ENCODE measurements at places on chromosomes 12 and 14.

- DNase-seq = no peak
Observed at GRCh38 chr12:108232565-108232964, 103.5 kb downstream of the WSCD2 start.

DNA sequence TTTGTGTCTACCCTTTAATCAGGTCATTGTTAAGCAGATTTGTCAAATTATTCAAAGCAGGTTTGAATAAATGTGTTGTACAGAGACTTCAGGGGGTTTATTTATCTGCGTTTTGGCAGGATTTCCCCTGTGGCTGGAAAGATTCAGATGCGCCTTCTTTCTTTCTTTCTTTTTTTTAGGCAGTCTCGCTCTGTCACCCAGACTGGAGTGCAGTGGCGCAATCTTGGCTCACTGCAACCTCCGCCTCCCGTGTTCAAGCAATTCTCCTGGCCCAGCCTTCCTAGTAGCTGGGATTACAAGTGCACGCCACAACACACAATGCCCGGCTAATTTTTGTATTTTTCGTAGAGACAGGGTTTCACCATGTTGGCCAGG is 6.3 kb upstream of the NANOGNB start:
- no peak for DNase-seq

DNA sequence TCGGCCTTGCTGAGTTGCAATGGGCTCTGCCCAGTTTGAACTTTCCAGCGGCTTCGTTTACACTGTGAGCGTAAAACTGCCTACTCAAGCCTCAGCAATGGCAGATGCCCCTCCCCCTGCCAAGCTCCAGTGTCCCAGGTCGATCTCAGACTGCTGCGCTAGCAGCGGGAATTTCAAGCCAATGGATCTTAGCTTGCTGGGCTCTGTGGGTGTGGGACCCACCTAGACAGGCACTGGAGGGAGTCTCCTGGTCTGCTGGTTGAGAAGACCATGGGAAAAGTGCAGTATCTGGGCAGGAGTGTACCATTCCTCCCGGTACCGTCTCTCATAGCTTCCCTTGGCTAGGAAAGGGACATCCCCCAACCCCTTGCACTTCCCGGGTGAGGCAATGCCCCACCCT is 88.2 kb downstream of the KLHL28 start:
- DNase-seq = no peak

- no peak for DNase-seq
Observed at GRCh38 chr14:88613552-88614010, 50.7 kb downstream of the ZC3H14 start.

DNA sequence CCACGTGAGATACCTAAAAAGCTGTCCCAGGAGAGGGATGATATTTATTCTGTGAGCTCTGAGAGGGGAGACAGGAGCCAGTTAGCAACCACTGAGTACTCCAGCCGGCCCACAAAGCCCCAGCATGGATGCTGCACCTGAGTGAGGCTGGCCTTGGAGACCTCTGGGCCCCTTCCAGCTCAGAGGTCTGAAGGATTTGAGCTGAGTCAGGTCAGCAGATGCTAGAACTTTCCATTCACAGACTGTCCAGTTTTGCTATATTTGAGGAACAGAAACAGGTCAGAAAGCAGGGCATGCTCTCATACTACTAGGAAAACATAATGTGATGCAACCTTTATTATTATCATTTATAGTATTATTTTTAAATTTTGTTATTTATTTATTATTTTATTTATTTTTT is 15.0 kb upstream of the MAPKAPK5 start:
- DNase-seq = no peak

GRCh38 chr12:101891462-101891971 is 14.1 kb downstream of the DRAM1 start:
- no peak for DNase-seq

DNA sequence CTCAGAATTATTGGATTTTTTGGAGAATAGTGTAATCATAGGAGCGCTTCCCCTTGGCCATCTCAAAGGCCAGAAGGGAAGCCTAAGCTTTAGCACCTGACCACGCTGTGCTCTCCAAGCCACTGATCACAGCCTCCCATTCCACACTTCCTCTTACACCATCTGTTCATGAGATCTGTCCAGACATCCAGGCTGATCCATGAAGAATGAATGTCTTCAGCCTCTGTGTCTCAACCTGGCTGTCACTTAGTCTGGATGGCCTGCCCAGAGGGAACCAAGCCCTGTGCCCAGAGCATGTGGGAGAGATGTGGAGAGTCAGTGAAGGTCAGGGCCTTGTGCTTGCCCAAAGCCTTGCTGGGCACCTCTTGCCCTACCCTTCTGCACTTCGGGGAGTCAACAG is 40.5 kb downstream of the TSPAN11 start:
- no peak for DNase-seq
